Activated B cell treated with CpG ODN at 0.5 μM for 24 hours (primary cell): ENCODE measurements at places on chromosomes 7 and 10. TPM values are rescaled to one million over a fixed set of nuclear protein-coding genes. Genes with fewer than 3 reads are reported as not detected.

GRCh38 chr10:110780704-110781103 lies 91.0 kb upstream of the PDCD4 start:
- peaks cover 10% of the 10 kb centered on the region for H3K27me3 ChIP-seq
- H3K4me1 ChIP-seq = no peaks in the 10 kb centered on the region
- no peak overlapping the region for H3K4me3 ChIP-seq
- H3K27ac ChIP-seq = no peak overlapping the region

DNA sequence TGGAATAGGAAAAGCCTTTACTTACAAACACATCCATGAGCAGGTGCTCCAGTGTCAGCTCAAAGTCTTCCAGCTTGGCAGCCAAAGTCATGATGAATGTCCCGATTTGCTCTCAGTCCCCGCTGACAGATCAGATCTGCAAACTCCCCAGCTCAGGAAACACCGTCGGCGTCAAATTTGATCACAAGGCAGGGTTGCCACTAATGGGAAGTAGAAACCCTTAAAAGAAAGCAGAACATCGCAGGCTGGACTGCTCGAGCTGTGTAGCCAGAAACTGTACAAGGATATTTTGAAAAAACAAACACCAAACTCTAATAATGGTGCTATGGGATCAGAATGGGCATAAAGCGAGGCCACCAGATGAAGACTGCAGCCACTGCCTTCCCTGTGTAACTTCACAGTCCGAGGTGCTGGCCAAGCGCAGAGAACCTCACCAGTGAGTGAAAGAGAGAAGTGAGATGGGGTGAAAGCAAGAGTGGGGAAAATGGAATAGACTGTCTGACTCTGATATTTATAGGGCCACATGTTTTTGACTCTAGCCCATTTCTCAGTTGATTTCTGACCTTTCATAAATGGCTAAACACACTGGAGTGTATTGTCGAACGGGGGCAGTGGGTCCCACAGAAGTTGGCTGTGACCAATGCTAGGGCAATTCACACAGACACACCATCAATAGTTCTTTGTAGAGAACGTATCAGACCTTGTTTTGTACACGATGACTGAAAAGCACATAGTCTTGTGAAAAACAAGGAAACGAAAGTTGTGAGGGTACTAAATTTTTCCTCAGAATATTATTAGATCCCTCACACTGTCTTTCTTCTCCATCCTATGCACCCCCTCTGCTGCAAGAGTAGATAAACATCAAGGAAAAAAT lies 306.2 kb downstream of the FRMD4A start:
- peaks cover 36% of the 10 kb centered on the region for H3K4me1 ChIP-seq
- H3K36me3 ChIP-seq = no peaks in the 10 kb centered on the region

ARMC10 gene
- total RNA-seq = 24.9 and 26.7 TPM in 2 replicates

ADAM22 gene
- 0.71 and 0.88 TPM in 2 replicates for total RNA-seq

DNA sequence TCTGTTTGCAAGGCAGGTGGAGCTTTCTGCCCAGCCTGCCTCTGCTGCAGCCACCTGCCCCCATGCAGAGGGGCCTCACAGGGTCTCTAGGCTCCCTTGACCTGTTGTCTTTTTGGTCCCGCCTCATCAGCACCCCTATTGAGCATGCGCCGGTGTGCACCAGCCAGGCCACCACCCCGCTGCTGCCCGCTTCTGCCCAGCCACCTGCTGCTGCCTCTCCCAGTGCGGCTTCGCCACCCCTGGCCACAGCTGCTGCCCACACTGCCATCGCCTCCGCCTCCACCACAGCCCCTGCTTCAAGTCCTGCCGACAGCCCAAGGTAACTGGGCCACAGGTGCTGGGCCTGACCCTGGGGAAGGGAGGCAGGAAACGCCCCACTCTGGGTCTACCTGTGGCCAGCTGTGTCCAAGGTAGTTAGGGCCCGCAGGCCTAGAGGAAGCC lies 38.1 kb downstream of the LDB3 start:
- peaks cover 6% of the 10 kb centered on the region for H3K4me1 ChIP-seq
- H3K4me3 ChIP-seq = no peak overlapping the region
- no peaks in the 10 kb centered on the region for H3K27me3 ChIP-seq
- no peaks in the 10 kb centered on the region for H3K36me3 ChIP-seq
- no peak overlapping the region for H3K27ac ChIP-seq
- no peak for DNase-seq

- DNase-seq = no peak
- no peaks in the 10 kb centered on the region for H3K4me1 ChIP-seq
- peaks cover 9% of the 10 kb centered on the region for H3K36me3 ChIP-seq
- H3K27me3 ChIP-seq = no peaks in the 10 kb centered on the region
Measured at GRCh38 chr10:92064506-92064905, 140.9 kb downstream of the BTAF1 start.

DNA sequence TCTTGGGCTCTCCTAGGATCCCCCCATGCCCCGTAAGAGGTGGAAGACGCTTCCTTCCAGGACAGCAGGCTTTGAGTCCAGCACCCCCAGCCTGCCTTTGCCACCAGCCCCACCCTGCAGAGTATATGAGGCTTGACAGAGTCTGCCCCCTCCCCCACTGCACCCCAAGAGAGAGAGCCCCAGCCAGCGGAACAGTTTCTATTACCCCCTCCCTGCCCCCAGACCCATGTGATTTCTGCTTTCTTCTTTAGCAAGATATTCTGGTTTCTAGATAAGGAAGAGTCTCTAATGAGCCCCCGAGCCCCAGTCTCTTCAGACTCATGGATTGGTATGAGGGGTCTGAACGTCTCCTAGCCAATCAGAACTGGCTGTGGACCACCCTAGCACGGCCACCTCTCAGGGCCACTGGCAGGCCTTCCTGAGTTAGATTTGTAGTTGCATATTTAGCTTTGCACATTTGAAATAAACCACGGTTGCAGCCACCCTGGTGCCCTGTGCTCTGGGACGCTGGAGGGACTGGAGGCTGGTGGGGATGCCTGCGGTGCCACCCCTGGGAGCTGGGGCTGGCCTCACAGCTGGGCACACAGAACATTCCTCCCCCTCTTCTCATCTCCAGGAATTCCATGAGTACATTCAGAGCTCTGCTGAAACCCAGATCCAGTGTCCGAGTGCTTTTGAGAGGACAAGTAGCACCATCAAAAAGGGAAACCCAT lies 3.0 kb upstream of the SH2B2 start:
- no peaks in the 10 kb centered on the region for H3K36me3 ChIP-seq
- H3K4me1 ChIP-seq = peaks cover 54% of the 10 kb centered on the region
- no peaks in the 10 kb centered on the region for H3K27me3 ChIP-seq
- H3K4me3 ChIP-seq = peak overlapping the region; percentile 50
- H3K27ac ChIP-seq = no peak overlapping the region

GPNMB gene
- total RNA-seq = 0.76 and 1.1 TPM in 2 replicates

GRCh38 chr10:436911-437665 lies 252.4 kb downstream of the DIP2C start:
- no peak for DNase-seq
- no peaks in the 10 kb centered on the region for H3K4me1 ChIP-seq
- H3K4me3 ChIP-seq = no peak overlapping the region
- no peaks in the 10 kb centered on the region for H3K36me3 ChIP-seq
